ENCODE measurements at places on chromosomes 3 and 15. TPM values are rescaled to one million over a fixed set of nuclear protein-coding genes. Genes with fewer than 3 reads are reported as not detected.

Gene GOLGA8J
- total RNA-seq = 1.1 TPM

- H3K27ac ChIP-seq = no peak overlapping the region
- no peak overlapping the region for H3K4me3 ChIP-seq
- peaks cover 70% of the 10 kb centered on the region for H3K36me3 ChIP-seq
- H3K4me1 ChIP-seq = peaks cover 19% of the 10 kb centered on the region
- no peaks in the 10 kb centered on the region for H3K27me3 ChIP-seq
Measured at GRCh38 chr3:15438983-15439382, 11.6 kb downstream of the EAF1 start.

DNA sequence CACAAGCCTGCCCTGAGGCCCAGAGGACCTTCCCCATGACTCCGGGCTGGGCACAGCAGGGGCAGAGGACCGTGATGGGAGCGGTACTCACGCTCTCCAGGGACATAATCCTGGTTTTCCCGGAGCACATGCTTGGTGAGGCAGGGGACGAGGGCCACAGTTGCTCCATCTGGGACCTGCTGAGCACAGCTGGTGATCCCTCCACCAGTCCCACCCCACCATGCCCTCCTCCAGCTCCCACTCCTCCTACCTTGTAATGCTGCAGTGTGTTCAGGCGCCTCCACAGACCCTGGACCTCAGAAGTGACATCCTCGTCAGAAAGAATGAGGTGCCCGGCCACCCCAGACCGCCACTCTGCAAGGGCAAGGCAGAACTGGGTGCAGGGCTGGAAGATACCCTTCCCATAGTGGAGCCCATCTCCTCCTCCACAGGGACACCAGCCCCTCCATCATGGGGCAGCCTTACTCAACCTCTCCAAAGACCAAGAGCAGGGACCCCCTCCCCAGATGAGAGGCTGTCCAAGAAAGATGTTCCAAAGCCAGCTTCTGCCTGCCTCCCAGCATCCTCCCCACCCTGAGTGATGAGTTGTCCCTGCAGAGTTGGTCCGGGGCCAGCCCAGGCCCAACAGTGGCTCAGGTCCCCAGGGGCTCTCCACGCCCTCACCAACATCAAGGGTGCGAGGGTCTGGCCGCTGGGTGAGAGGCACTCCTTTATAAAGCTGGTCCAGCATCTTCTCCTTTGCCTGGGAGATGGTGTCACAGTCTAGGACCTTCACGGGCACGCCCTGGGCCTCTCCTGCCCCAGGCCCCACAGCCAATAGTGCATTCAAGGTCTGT is 19.5 kb downstream of the PLXNB1 start:
- H3K27me3 ChIP-seq = no peaks in the 10 kb centered on the region
- no peak for DNase-seq
- no peak overlapping the region for H3K27ac ChIP-seq
- no peak overlapping the region for H3K4me3 ChIP-seq
- no peaks in the 10 kb centered on the region for H3K36me3 ChIP-seq

GRCh38 chr3:83769791-83770663 is 1188.8 kb upstream of the CADM2 start:
- H3K27ac ChIP-seq = no peak overlapping the region
- H3K27me3 ChIP-seq = no peaks in the 10 kb centered on the region
- no peak overlapping the region for H3K4me3 ChIP-seq
- no peak for DNase-seq
- H3K4me1 ChIP-seq = no peaks in the 10 kb centered on the region

DNA sequence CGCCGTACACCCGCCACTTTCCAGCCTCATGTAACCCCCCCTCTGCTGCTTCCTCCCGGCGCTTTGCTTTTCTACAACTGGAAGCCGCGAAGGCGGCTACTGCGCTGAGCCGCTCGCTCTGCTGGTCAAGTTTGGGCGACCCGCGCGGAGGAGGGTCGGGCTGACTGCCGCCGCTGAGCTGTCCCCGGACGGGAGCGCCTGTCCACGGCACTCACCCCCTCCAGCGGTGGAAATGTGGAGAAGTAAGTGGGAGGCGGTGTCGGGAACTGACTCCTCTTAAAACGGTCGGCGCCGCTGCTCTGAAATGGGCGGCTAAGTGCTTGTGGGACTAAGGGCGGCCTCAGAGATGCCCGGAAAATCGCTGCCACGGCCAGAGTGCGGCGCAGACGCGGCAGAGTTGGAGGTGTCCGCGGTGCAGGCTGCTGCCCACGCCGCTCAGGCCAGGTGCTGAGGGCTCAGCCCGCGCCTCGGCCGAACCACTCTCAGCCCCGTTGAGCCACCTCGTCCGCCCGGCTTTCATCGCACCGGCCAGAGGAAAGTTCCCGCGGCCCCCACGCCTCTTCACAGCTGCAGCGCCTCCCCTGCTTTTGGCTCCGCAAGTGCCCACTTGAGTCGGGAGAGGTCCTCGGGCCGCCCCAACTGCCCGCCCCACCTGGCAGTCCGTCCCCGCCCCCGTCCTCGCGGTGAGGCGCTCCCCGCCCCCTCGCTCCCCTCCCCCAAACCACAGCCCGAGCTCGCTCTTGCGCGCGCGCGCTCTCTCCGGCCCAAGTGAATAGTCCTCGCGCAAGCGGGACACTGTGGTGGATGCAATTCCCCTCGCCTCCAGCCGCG is at the start of gene EPHA6:
EPHA6 (plus strand) TSS at position 775 of the 831 bp plus-strand sequence.
- H3K36me3 ChIP-seq = no peaks in the 10 kb centered on the region
- peak; percentile 40 for DNase-seq
- H3K4me1 ChIP-seq = peaks cover 12% of the 10 kb centered on the region

DNA sequence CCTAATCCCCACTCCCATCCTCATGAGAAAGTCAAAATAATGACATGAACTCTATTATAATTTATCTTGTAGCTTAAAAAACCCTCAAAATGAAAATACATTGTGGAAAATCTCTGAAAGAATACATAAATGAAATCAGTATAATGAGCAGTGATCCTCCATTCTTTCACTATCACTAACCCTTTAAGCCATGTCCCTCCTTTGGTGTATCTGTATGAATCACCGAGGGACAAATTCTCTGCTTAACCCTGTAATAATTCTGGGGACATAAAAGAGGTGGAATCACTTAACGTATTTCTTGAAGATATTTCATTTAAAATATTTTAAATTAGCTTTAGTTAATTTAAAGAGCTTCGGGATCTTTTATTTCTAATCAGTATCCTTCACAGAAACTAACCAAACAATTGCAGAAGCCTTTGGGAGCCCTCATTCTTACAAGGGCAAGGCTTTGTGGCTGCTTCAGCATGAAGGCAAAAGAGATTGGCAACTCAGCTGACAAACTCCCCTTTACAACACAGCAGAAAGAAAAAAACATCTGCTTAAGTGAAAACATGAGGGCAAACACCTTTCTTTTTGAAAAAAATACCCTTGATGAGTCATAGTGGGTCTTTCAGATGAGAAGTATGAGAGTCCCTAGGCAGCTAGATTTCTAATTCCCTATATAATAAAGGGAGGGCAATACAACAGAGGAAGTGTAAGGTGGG is 44.0 kb upstream of the ALCAM start:
- DNase-seq = no peak
- peaks cover 5% of the 10 kb centered on the region for H3K4me1 ChIP-seq
- no peaks in the 10 kb centered on the region for H3K36me3 ChIP-seq
- peaks cover 3% of the 10 kb centered on the region for H3K27me3 ChIP-seq
- no peak overlapping the region for H3K27ac ChIP-seq
- no peak overlapping the region for H3K4me3 ChIP-seq

DNA sequence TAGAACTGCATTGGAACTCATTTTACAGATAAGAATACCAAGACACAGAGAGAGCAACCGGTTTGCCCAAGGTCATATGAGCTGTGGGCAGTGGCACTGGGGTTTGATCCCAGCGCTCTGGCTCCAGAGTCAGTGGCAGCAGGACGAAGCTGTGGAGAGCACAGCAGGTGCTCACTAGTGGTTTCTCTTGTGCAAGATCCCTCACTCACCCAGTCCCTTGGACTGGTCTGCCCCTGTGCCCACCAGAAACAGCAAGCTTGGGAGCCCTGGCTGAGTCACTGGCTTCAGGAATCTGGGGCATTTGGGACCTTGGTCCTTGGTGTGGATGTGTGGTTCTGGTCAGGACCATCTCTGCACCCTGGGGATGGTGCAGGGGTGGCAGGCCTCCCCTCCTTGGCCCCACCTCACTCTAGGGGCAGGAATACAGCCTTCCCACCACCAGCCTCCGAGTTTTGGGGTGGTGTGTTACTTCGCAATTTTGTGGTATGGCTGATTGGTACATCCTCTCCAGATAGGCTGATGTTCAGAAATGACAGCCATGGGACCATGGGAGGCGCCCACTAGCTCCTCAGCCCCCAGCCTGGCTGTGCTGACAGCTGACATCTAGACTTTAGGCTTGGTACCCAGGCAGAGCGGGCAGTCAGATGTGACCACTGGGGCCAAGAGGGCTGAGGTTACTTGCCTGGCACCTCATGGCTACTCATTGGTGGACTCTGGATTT is 104.6 kb downstream of the LSM3 start:
- peaks cover 5% of the 10 kb centered on the region for H3K27me3 ChIP-seq
- no peak overlapping the region for H3K27ac ChIP-seq
- H3K4me1 ChIP-seq = no peaks in the 10 kb centered on the region
- no peak overlapping the region for H3K4me3 ChIP-seq

- no peaks in the 10 kb centered on the region for H3K27me3 ChIP-seq
- no peak overlapping the region for H3K4me3 ChIP-seq
- no peak for DNase-seq
- H3K4me1 ChIP-seq = no peaks in the 10 kb centered on the region
- no peaks in the 10 kb centered on the region for H3K36me3 ChIP-seq
Measured at GRCh38 chr3:71931922-71932321, 147.0 kb upstream of the PROK2 start.

Gene GAP43
- not detected for total RNA-seq

DNA sequence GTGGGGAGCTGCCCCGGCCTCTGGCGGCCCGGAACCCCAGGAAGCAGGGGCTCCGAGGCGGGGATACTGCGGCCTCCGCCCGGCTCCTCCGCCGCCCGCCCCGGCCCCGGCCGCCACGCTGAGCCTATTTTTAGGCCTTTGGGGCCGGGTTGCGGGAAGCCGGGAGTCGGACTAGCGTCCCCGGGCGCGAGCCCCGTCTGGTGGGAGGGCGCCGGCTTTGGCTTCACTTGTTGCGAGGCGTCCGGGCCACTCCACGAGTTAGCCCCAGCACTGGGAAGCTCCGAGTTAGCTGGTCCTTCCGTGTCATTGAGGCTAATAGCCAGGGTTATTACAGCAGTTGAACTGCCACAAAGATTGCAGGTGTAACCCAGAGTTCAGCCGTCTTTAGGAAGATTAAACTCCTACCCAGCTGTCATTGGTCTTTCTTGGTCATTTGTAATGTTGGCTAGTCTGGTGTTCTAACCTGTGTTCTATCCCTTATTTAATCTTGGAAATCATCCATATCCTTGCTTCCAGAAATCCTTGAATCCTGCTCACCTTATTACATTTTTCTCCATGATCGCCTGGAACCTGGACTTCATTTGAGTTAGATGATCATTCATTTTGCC is 791 bp downstream of the GYG1 start:
- peak; percentile 56 for DNase-seq
- peak overlapping the region; percentile 85 for H3K27ac ChIP-seq
- H3K27me3 ChIP-seq = no peaks in the 10 kb centered on the region

DNA sequence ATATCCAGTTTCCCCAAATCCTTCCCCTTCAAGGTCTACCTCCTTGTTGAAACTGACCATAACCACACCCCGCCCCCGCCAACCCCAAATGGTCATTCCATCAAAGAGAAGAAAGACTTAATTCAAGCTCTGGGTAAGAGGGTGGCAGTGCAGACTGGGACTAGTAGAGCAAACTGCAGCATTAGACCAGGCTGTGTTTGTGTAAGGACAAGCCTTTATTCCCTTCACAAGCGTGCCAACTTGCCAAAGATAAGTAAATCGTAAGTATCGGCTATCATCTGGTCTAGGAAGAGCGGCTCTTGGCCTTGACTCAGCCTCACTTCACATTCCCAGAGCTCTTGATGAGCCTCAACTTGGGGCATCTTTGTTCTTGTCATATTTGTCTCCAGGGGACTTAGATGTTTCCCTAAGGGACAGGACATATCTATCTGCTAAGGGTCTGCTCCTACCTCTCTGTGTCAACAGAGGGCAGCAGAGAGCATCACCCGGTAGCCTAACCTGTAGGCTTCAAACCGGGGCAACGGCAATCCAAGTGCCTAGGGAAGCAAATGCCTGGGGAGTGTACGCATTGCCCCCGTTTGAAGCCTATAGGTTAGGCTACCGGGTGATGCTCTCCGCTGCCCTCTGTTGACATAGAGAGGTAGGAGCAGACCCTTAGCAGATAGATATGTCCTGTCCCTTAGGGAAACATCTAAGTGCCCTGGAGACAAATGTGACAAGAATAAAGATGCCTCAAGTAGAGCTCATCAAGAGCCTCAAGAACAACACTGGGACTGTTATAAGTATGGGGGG is 8.9 kb upstream of the MAP3K13 start:
- no peaks in the 10 kb centered on the region for H3K4me1 ChIP-seq
- no peak overlapping the region for H3K27ac ChIP-seq
- no peaks in the 10 kb centered on the region for H3K36me3 ChIP-seq
- H3K27me3 ChIP-seq = peaks cover 28% of the 10 kb centered on the region

DNA sequence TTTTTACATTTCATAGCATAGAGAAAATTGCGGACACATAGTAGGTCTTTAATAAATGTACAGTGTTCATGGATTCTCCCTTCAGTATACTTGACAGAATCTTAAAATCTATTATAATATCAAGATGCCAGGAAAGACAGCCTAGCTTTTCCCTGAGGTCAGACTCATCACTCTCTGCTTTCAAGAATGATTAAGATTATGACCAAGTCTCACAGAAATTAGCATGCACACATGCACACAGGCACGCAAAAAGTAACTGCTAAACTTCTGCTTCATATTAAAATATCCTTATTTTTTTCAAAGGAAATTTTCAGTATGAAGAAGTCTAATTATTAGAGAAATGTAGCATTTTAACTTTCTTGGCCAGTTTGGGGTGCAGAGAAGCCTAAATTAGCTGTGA is 493.8 kb upstream of the NECTIN3 start:
- no peak overlapping the region for H3K4me3 ChIP-seq
- H3K27ac ChIP-seq = no peak overlapping the region
- H3K4me1 ChIP-seq = peaks cover 5% of the 10 kb centered on the region
- H3K36me3 ChIP-seq = no peaks in the 10 kb centered on the region
- DNase-seq = no peak
- no peaks in the 10 kb centered on the region for H3K27me3 ChIP-seq

Gene ARGFX
- not detected for total RNA-seq

Gene SLITRK3
- total RNA-seq = not detected

- peaks cover 5% of the 10 kb centered on the region for H3K4me1 ChIP-seq
- H3K27me3 ChIP-seq = no peaks in the 10 kb centered on the region
- DNase-seq = no peak
- H3K4me3 ChIP-seq = no peak overlapping the region
- no peak overlapping the region for H3K27ac ChIP-seq
Measured at GRCh38 chr3:50551054-50551659, 16.4 kb downstream of the C3orf18 start.

Gene ATP2B2
- not detected for total RNA-seq

GRCh38 chr3:52227117-52227516 is 1.7 kb upstream of the TLR9 start:
- no peak for DNase-seq
- H3K4me3 ChIP-seq = no peak overlapping the region
- H3K36me3 ChIP-seq = peaks cover 20% of the 10 kb centered on the region
- H3K27me3 ChIP-seq = no peaks in the 10 kb centered on the region
- no peak overlapping the region for H3K27ac ChIP-seq
- H3K4me1 ChIP-seq = peaks cover 51% of the 10 kb centered on the region

Gene POU1F1
- total RNA-seq = not detected
